ENCODE measurements at places on chromosomes 1 and 21.

- DNase-seq, result no peak
These were observed 108.0 kb downstream of the PAX7 start for GRCh38 chr1:18738617-18739016.

DNA sequence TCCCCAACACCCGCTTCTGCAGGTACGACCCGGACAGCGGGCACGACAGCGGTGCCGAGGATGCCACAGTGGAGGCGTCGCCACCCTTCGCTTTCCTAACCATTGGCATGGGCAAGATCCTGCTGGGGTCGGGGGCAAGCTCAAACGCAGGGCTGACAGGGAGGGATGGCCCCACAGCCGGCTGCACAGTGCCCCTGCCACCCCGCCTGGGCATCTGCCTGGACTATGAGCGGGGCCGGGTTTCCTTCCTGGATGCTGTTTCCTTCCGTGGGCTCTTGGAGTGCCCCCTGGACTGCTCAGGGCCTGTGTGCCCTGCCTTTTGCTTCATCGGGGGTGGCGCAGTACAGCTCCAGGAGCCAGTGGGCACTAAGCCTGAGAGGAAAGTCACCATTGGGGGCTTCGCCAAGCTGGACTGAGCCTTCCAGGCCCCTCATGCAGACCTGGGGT, 10.1 kb downstream of the TRIM46 start:
- DNase-seq, result no peak

GRCh38 chr1:33045246-33045645, 8.6 kb upstream of the AK2 start:
- DNase-seq, result no peak

- DNase-seq, result no peak
These were observed 18.3 kb upstream of the CAPN8 start for GRCh38 chr1:223683586-223684487.

- DNase-seq, result no peak
These were observed 18.8 kb downstream of the INKA2 start for GRCh38 chr1:111720274-111720976.

GRCh38 chr1:229582011-229582694, 23.6 kb upstream of the ABCB10 start:
- DNase-seq, result no peak

DNA sequence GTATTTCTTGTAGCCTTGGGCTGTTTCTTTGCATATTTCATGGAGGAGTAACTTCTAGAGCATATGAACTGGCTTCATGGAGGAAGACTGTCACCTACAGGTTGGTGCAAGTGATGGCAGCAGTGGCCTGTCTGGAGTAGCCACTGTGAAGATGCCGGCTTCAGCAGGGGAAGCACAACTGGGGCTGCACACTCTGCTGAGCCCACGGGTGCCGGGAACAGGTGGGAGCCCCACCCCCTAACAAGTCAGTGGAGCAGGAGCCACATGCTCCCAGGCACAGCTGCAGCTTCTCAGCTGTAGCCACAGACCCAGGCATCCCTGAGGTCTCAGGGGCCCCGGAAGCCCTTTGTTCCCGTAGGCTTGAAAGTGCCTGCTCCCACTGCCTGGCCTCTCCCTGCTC, 43.2 kb upstream of the C1orf185 start:
- DNase-seq, result no peak

- no peak for DNase-seq
These were observed 84.7 kb downstream of the OBSCN start for GRCh38 chr1:228292609-228292911.

- no peak for DNase-seq
These were observed 2.1 kb upstream of the S100A9 start for GRCh38 chr1:153355445-153356071.

DNA sequence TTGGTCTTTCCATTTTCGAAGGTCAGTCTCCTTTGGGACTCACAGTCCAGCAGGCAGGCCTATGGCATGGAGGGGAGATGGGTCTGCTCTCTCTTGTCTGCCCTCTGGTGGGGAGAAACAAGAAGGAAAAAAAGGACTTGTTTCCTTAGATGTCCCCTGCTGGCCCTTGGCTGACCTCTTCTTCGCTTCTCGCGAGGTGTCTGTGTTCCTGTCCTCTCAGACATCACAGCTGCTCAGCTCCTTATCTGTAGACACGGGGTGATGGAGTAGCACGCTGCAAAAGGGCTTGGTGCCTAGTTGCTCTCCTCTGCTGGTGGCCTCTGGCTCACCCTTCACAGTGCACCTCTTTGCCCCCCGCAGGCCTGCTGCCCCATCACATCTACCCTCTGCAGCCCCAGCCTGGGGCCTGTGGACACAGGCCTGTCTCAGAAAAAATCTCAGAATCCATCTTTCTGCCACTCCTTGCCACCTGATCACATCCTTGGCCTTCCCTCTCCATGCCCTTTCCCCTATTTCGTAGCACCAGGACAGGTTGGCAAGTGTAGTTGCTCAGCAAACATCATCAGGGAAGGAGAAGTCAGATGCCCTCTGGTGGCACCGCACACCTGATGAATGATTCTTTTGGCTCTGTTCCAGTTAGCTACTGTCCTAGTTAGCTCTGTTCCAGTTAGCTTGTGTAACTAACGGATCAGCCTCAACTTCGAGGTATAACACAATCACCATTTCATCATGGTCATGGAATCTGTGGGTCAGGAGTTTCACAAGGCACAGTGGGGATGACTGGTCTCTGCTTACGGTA, 18.7 kb upstream of the AK2 start:
- DNase-seq, result peak; percentile 80

GRCh38 chr1:24899581-24900485, 30.2 kb downstream of the RUNX3 start:
- no peak for DNase-seq

DNA sequence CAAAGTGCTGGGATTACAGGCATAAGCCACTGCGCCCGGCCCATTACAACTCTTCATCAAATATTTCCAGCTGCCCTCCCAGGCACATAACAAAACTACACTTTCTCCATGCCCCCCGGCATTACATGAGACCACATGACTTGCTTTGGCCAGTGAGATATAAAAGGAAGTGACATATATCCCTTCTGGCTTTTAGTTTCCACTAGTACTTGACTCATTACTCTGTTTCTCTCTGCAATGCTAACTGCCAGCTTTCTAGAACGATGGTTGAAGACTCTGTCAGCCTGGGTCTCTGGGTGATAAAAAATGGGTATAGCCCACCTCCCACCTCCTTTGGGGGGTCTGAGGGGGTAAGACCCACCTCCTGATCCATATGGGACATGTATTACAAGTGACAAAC, 24.2 kb downstream of the ABL2 start:
- DNase-seq, result no peak

DNA sequence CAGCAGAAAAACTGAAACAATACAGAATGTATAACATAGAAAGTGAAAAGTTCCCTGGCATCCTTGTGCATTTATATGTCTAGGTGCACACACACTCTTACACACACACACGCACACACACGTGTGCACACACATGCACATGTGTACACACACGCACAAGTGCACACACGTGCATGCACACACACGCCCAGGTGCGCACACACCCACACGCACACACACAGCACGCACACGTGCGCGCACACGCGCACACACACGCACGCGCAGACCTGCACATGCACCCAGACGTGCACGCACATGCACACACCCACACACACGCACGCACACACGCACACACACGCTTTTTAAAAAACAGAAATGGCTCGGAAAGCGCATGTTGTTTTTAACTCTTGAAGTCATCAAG, 86.5 kb downstream of the NUF2 start:
- no peak for DNase-seq

Data from non-pigmented ciliary epithelial cell (primary cell).